ENCODE measurements at places on chromosomes 4 and X.

- DNase-seq: no peak
Measured at GRCh38 chr4:52016981-52017380, 3.2 kb downstream of the LRRC66 start.

GRCh38 chr4:83340692-83341343, 6.2 kb upstream of the HPSE start:
- DNase-seq: no peak

- no peak for DNase-seq
Measured at GRCh38 chrX:258291-259040, 22.7 kb upstream of the PLCXD1 start.

GRCh38 chrX:96453139-96453538, 231.5 kb upstream of the DIAPH2 start:
- DNase-seq: no peak

DNA sequence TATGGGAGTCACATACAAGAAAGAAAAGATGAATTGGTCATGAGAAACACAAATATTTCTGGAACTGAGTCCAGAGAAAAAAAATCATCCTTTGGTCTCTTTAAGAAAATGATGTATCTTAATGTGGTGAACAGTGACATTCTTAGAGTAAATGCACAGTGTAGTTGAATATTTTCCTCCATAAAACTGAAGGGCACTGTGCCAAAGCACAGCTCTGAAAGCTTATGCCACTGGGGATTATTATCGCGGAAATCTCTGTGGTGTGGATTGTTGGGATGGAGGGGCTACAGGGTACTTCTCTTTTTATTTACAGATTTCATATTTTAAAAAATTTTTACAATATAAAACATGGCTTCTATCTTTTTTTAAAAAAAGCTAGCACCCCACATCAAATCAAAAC, 908.1 kb downstream of the CCSER1 start:
- no peak for DNase-seq

- DNase-seq: no peak
Measured at GRCh38 chr4:160498211-160498610, 1395.3 kb downstream of the RAPGEF2 start.

- no peak for DNase-seq
Measured at GRCh38 chr4:6395466-6396228, 76.8 kb downstream of the PPP2R2C start.

- no peak for DNase-seq
Measured at GRCh38 chrX:152601848-152602616, 35.7 kb upstream of the GABRQ start.

DNA sequence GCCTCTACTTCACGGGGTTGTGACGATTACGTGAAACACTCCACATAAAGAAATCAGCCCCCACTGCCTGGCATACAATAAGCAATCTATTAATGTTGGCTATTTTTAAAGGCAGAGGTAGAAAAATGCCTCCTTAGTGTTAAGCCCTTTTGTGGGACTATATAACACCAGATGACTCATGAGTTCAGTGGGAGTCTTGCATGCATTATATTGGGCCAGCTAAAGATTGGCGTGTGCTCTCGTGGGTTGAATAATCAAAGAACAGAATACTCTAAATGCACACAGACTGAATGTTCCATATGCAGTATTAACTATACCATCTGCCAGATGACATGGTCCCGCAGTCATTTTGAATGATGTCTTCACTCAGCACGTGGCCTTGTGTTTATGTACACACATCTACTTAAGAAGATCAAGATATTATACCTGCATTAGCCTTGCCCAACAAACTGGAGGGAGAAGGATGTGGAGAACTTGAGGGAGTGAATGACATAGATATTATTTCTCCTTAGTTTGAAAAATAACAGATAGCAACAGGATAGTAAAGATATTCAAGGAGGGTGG, 85.0 kb upstream of the MYOZ2 start:
- no peak for DNase-seq

DNA sequence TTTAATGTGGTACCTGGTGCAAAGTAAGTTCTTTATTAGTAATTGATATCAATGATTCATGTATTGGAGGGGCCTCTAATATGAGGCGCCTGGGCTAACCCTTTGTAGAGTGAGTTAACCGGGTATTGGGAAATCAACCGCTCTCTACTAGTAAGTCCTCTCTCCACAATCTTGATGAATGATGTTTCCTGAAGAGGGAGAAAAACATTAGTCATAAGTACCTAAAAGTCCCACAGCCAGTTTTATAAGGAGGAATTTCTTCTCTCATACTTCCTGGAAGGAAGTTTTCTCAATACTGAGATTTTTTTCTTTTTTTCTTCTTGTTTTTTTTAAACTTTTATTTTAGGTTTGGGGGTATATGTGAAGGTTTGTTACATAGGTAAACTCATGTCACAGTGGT, 62.3 kb downstream of the AGTR2 start:
- DNase-seq: no peak

Measured in activated CD4-positive, alpha-beta T cell treated with anti-CD3 and anti-CD28 coated beads, Interleukin-2, amount 50 U/mL, for 24 hours (primary cell).